ENCODE measurements at places on chromosomes 16 and 17.

GRCh38 chr17:59311051-59311468 lies 20.4 kb upstream of the YPEL2 start:
- DNase-seq, result peak; percentile 37

- no peak for DNase-seq
Measured at GRCh38 chr17:76929148-76929547, 60.9 kb downstream of the MGAT5B start.

DNA sequence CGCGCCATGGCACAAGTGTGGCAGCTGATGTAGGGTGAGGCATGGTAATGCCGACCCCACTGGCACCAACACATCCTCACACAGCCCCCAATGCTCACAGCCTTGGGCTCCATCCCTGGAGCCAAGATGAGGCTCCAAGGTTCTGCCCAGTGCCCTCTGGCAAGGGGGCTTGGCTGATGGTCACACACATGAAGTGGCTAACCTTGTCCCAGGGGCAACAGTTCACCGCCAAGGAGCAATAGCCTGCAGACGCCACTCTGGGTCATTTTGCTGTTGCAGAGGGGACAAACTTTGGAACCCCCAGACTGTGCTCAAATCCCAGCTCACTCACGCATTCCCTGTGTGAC lies 26.8 kb downstream of the TNFRSF13B start:
- no peak for DNase-seq

- no peak for DNase-seq
Measured at GRCh38 chr17:78267253-78268073, 36.0 kb downstream of the TMEM235 start.

DNA sequence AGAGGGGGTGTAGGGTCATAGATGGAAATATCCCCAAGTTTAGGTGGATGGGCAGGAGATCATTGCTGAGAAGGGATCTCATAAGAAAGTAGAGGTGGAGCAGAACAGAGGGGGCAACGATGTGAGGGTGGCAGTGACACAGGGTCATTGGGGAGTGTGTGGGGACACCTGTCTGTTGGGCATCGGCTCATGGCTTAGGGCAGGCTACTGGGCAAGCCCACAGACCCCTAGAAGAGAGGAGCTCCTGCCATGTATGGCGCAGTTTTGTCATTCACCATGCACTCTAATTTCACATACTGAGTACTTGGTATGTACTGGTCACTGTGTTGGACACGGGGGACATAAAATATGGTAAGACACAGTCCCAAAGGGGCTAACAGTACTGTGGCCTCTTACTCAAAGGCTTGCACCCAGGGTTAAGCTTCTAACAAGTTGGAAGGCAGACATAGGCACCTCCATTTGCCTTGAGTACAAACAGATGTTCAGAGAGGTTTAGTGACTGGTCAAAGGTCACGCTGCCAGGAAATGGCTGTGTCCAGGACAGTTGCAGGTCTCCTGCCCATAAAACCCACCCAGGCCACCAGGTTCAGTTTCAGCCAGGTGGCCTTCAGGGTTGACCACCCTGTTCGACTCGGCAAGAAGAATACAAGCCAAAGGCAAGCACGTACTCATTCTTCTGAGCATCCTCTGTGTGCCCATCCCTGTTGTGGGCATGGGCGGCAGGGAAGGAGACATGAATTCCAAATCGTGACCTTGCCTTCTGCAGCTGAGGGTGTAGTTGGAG lies 580.2 kb downstream of the KCNJ18 start:
- DNase-seq, result no peak

GRCh38 chr16:30947541-30947858 lies 1.4 kb upstream of the ORAI3 start:
- no peak for DNase-seq

DNA sequence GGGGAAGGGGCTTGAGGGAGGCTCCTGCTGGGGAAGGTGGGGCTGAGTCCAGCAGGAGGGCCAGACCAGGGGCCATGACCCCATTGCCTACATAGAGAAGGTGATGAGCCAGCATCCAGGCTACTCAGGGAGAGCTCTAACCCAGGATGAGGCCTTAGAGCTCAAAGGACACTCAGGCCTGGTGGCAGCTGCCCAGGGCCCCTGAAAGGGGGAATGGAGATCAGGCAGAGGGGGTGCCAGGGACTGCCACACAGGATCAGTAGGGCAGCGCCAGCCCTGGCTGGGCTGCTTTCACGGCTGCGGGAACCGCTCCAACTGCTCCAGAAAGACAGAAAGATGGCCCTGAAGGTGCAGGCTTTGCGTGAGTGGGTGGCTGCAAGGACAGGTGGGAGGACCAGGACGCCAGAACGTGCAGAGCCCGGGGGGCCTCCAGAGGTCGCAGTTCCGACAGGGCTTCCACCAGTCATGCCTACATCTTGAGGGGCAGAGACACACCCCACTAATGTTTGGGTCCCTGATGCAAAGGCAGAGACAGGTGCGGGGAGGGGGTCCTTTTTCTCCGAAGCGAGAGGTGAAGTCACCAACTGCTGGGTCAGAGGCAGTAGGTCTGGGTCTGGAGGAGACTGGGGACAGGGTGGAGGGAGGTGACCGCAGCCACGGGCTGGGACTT lies 882 bp upstream of the ATP6V0C start:
- DNase-seq, result no peak

DNA sequence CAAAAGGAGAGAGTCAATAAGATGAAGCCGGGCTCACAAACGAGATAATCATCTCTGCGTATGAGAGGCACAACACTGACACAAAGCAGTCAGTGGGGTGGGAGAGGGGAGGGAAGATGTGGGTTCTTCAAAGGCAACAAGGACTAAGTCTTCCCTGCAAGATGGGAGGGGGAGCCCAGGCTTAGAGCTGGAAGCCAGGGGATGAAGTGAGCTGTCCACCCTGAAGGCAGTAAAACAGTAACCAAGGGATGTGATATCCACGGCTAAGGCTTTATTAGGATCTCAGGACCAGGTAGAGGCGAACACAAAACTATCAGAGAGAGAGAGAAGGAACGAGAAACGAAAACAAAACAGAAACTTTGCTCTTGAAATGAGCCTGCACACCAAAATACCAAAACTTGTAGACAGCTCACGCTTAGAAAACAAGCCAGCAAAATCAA lies 115.9 kb downstream of the DYNLRB2 start:
- DNase-seq, result no peak

DNA sequence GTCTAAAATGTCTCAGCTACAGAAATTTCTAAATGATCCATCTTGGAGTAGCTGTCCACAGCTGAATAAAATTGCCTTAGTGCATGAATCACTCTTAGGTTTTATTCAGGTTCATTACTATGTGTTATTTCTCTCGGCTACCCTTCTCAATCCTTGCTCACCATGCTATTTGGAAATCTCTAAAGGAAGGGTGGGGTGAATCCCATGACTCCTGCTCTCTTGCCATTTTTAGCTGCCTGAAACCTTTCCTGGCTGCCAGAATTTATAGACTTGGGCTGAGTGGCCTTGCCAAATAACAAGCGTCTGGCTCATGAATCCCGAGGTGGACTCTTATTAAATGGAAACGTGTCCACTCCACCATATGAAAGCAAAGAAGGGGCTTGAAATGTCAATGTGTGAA lies 936.1 kb upstream of the SOX9 start:
- DNase-seq, result peak; percentile 54

GRCh38 chr17:50114849-50115357 lies 15.1 kb downstream of the SAMD14 start:
- DNase-seq, result peak; percentile 37

- no peak for DNase-seq
Measured at GRCh38 chr17:31581491-31581890, 190.0 kb downstream of the RAB11FIP4 start.

GRCh38 chr16:17836868-17837602 lies 366.3 kb upstream of the XYLT1 start:
- DNase-seq, result peak; percentile 93

- DNase-seq, result no peak
Measured at GRCh38 chr16:48632137-48632774, 22.3 kb upstream of the N4BP1 start.

- no peak for DNase-seq
Measured at GRCh38 chr17:15441315-15441714, 26.1 kb downstream of the CDRT4 start.

- DNase-seq, result no peak
Measured at GRCh38 chr17:75970626-75971025, 8.3 kb downstream of the ACOX1 start.

DNA sequence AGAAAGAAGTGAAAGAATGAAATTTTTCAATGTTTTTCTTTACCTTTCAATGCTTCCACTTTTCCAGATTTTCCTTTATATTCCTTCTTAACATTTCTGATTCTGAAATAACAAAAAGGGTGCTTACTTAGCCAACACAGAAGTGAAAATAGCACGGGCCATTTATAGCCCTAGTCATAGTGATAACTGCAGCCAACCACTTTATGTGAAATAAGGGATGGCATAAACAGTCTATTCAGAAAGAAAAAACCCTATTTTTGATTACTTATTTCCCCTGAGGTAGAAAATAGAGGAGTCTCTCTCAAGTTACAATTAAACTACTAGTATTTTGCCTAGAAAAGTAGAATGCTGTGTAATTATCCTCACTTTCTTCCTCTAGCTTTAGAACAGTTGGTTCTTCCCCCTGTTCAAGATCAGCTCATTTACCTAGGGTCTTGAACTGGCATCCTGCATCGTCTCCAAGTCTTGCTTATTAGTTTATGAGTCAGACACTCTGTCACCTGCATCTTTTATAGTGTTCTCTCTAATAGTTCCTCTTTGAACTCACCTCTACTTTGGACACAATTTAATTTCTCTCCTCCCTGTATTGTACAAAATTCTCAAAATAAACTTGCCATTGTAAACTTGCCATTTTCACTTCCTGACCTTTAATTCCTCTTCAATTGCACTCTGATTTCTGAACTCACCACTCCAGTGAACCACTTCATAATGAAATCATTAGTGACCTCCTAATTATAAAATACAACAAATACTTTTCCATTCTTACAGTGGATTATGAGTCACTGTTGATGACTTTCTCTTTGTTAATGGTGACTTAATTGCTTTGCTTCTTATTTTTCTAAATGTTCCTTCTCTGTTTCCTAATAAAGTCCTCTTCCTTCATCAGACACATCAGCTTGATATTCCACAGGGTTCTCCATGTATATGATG lies 23.6 kb downstream of the ABCA6 start:
- no peak for DNase-seq

- DNase-seq, result peak; percentile 31
Measured at GRCh38 chr17:80187090-80187489, 17.3 kb downstream of the CARD14 start.

GRCh38 chr17:28929787-28930186 lies 21.5 kb downstream of the PHF12 start:
- no peak for DNase-seq

Measured in mammary epithelial cell (primary cell).